ENCODE measurements at places on chromosomes 2 and 18.

DNA sequence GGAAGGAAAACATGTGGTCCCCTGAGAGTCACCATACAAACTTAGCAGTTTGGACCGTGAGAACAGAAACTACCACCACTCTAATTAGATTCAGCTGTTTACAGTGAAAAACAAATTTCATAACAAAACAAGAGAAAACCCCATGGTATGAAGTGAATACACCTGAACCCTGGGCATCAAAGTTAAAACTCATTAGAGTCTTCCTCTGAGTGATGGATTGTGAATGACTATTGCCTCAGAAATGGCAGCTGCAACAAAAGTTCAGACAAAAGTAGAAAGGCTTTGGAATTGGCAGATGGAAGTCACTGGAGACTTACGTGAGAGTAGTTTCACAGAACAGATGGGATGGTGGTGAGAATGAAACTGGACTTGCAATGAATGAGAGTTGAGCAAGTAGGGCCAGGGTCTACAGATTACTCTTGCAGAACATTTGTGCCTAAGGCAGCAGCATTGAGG is 98.0 kb downstream of the AAK1 start:
- no peak for DNase-seq

DNA sequence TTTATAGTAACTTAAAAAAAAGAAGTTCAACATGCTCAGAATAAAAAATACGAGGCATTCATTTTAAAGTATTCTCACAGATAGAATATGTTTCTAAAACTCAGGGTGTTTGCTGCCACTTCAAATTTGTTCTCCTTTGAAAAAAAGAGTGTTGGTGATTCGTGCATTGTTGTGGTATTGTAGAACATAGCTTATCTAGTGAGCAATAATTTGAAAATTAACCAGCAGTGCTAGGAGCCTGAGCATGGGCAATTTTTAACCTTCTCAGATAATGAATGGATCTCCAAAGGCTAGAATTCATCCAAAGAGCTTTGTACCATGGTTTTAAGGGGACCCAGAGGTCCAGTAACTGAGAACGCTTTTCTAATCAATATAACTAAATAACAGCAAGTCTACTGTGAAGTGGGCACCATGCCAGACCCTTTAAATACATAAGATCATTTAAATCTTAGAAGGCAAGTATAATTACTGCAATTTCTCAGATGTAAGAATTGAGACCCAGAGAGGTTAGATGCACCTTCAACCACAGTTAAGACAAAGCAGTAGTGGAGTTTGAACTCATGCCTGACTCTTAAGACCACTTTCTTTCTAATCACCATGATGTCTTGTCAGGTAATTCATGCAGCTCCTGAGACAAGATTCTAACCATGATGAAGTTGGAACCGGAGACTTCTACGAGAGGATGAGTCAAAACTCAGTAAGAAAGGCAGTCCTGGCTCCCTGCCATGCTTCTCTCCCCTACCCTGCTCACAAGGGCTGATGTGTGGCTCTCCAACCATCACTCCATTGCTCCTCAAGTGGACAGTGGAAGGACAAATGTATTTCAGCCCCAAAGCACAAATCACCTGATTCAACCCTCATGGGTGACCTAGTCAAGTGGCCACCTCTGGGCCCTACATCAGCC is 3.4 kb downstream of the CYRIA start:
- no peak for DNase-seq

DNA sequence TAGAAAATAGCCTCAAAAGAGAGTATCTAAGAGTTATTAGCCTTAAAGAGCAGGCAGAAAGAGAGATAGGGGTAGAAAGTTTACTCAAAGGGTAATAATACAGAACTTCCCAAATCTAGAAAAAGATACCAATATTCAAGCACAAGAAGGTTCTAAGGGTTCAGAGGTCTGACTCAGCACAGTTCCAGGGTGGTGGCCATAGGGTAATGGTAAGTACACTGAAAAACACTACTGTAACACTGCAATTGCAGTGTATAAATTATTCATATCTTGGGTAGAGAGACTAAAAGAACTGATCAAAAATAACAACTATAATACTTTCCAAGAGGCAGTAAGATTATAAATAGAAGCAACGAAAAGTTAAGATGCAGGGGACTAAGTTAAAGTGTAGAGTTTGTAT is 115.2 kb downstream of the ROCK1 start:
- DNase-seq, result no peak

DNA sequence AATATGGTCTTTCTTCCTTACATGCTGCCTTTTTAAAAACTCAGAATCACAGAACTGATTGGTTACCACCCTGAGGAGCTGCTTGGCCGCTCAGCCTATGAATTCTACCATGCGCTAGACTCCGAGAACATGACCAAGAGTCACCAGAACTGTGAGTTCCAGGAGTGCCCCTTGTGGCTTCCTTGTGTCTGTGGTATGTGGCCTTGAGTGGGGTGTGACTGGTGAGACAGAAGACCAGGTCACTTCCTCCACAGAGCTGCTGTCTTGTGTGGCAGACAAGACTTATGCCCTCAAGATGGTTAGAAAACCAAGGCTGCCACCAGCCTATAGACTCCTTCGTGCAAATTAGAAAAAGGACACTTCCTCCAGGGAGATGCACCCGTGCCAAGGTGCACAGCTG is 72.6 kb downstream of the EPAS1 start:
- no peak for DNase-seq

DNA sequence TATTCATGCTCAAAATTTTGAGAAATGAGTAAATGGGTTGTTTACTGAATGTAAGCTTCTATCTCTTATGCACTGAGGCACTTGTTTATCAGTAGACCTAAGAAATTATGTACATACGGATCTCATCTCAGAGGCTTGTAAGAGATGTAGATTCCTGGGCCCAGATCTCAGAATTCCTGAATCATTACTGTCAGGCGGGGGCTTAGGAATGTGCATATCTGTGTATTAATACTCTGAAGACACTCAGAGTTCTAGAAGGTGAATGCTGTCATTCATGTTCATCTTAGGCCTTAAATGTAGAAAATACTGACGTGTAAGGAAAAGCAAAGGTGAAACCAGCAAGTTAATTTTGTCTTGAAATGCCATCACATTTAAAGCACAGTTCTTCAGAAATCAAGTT is 169.6 kb downstream of the FMNL2 start:
- DNase-seq, result no peak

DNA sequence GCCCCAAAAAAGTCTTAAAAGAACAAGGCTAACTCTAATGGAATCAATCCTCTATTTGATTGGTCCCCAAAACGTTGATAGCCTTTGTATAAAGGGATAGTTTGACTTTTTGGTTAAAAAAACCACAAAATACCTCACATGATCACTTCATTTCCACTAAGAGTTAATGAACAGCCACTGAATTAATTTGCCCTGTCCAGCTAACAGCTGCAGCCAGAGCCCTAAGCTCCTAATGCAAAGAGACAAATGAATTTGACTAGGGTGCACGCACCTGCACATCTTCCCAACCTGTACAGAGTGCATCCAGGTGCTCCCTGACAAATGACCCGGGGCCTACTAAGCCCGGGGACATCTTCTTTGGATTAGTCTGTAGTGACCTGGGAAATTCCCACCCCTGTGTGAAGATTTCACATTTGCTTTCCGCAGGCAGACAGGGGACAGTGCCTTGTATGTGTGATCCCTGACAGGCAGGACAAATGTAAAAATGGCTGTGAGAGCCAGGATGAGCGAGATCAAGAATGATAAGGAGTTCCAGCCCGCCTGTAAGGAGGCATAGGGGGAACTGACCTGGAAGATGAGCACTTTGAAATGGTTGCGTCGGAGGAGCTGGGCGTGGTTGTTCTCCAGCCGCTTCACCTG is 893 bp downstream of the CAVIN2 start:
- peak; percentile 59 for DNase-seq

- DNase-seq, result peak; percentile 43
Measured at GRCh38 chr2:45578056-45578843, 32.8 kb downstream of the SRBD1 start.

DNA sequence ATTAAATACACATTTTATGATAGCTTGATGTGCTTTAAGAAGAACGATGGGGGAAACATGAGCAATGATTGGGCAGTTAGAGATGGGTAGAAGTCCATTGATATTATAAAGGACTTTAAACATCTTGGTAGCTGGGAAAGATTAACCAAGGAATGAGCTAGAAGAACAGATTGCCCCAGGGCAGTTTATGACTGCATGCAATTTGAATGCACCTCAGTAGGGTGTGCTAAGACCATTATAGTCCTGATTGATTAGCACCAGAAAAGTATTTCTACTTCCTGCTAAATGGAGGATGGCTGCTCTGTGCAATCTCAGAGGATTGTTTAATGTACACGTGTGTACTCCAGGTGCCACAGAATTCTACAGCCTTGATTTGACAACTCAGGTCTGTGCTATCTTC is 641.9 kb downstream of the CNTNAP5 start:
- DNase-seq, result no peak

DNA sequence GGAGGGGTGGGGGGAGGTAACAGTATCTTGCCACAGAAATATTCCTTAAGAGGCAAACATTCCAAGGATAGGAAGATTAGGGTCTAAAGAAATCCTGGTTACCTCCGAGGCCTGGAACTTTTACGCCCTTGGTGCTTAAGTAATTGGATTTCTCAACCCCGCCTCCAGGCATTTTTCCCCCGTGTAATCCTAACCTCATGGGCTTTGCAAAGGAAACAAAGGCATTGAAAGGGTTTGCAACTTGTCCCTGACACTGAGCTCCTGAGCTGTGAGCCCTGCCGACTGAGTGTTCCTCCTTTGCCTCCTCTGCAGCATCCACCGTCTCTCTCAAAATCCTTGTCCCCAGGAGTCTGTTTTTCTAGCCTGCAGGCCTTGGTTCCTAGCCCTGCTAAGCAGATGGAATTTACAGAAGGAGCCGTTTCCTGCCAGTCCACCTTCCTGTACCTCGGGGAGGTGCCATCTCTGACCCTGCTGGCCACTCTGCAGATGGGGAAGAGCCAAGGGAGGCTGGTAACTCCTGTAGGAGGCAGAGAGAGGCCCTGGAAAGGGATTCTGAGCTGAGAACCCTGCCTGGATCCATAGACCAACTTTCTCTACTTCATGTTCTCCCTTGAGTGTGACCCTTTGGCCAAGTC is 24.2 kb downstream of the TET3 start:
- peak; percentile 83 for DNase-seq

- no peak for DNase-seq
Measured at GRCh38 chr2:201888426-201888800, 82.1 kb downstream of the CDK15 start.

GRCh38 chr2:24492421-24493279 is 1.6 kb downstream of the NCOA1 start:
- DNase-seq, result no peak
